Activated CD4-positive, alpha-beta T cell treated with anti-CD3 and anti-CD28 coated beads, Interleukin-2, amount 50 U/mL, for 4 hours (primary cell): ENCODE measurements at places on chromosomes 7 and 10.

- DNase-seq, result no peak
These were observed 94.9 kb upstream of the SKAP2 start for GRCh38 chr7:26959290-26959689.

- no peak for DNase-seq
These were observed 157.6 kb upstream of the LANCL2 start for GRCh38 chr7:55207436-55208125.

DNA sequence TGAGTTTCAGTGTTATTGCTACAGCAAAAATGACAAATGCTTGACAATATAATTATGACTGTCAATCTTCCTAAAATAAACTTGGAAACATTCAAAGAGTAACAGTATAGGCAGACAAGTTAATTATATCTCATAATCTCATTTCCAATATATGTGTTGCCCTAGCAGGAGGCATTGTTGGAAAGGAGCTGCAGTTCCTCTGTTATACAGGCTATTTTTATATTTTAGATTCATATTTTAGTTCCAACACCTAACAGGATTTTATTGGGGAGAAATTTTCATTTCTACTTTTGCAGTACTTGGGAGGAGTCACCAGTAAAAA, 19.3 kb downstream of the VOPP1 start:
- no peak for DNase-seq

DNA sequence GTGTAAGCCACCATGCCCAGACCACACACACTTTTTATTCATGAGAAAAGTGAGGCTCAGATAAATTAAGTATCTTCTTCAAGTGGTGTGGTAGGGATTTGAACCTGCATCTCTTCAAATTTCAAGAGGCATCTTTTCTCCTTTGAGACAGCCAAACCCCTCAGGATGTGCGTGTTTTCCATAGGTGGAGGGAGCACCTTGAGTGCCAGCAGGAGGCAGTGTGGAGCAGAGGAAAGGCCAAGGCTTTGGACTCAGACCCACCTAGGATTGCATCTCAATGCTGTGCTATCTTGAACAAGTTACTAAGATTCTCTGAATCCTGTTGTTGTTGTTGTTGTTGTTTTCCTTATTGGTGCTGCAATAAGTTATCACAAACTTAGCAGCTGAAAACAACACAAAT, 40.2 kb upstream of the MYL10 start:
- no peak for DNase-seq

DNA sequence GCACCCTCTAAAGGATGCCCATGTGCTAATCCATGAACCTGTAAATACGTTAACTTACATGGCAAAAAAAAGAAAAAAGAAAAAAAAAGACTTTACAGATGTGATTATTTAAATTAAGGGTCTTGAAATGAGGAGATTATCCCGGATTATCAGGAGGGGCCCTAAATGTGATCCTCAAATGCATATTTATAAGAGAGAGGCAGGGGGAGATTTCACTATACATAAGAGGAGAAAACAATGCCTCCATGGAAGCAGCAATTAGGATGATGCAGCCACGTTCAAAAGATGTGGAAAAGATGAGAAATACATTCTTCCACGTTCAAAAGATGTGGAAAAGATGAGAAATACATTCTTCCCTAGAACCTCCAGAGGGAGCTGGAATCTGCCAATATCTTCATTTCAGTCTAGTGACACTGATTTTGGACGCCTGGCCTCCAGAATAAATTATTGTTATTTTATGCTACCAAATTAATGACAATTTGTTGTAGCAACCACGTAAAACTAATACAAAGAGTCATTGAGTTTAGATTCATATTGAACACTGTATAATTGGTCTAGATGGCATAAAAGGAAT, 328.4 kb upstream of the GNAI1 start:
- DNase-seq, result no peak
